Upper lobe of right lung (tissue), 1 donor: ENCODE measurements at places on chromosomes 7 and 10. TPM values are rescaled to one million over a fixed set of nuclear protein-coding genes. Genes with fewer than 3 reads are reported as not detected.

DNA sequence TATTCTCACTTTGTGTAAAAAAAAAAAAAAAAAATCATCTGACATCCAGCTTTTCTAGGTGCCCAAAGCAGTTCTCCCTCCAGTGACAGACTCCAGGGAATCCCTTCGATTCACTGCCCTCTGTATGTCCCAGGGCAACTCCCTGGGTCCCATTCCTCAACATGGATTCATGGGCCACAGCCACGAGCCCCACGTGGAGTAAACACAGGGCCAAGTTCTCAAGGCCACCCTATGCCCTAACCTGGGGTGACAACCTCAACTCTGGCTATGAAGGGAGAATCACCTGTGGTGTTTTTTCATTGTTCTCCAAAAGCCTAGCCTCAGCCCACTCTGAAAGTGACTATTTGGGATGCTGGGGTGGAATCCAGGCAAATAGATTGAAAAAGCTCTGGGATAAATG is 3.4 kb downstream of the BNIP3 start:
- no peaks in the 10 kb centered on the region for H3K36me3 ChIP-seq
- no peaks in the 10 kb centered on the region for H3K27me3 ChIP-seq
- DNase-seq = no peak
- H3K4me1 ChIP-seq = peaks cover 22% of the 10 kb centered on the region

- no peak for DNase-seq
- no peaks in the 10 kb centered on the region for H3K27me3 ChIP-seq
- no peaks in the 10 kb centered on the region for H3K36me3 ChIP-seq
- H3K4me3 ChIP-seq = no peak overlapping the region
Observed at GRCh38 chr7:21377545-21377944, 50.3 kb upstream of the SP4 start.

DNA sequence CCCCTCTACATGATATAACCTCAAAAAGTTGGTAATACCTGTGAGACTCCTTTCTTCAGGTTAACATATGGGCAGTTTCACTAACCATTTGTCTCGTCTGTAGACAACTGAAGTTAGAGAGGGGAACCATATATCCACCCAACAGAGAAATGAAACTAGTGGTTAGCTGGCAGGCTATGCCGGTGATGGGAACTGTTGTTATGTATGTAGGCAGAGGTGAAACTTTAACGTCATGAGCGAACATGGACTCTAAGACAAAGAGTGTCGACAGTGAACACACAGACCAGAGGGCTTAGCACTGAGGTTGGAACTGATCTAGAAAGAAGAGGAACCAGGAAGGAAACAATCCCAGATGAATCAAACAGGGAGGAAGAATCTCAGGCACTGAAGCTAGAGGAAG is 112.4 kb downstream of the ELMO1 start:
- no peak overlapping the region for H3K27ac ChIP-seq
- no peaks in the 10 kb centered on the region for H3K36me3 ChIP-seq
- no peak overlapping the region for H3K4me3 ChIP-seq

- H3K4me3 ChIP-seq = no peak overlapping the region
- no peak overlapping the region for H3K27ac ChIP-seq
- DNase-seq = no peak
- no peaks in the 10 kb centered on the region for H3K27me3 ChIP-seq
- H3K36me3 ChIP-seq = no peaks in the 10 kb centered on the region
- peaks cover 18% of the 10 kb centered on the region for H3K4me1 ChIP-seq
Observed at GRCh38 chr7:92699560-92699959, 109.4 kb upstream of the FAM133B start.

DNA sequence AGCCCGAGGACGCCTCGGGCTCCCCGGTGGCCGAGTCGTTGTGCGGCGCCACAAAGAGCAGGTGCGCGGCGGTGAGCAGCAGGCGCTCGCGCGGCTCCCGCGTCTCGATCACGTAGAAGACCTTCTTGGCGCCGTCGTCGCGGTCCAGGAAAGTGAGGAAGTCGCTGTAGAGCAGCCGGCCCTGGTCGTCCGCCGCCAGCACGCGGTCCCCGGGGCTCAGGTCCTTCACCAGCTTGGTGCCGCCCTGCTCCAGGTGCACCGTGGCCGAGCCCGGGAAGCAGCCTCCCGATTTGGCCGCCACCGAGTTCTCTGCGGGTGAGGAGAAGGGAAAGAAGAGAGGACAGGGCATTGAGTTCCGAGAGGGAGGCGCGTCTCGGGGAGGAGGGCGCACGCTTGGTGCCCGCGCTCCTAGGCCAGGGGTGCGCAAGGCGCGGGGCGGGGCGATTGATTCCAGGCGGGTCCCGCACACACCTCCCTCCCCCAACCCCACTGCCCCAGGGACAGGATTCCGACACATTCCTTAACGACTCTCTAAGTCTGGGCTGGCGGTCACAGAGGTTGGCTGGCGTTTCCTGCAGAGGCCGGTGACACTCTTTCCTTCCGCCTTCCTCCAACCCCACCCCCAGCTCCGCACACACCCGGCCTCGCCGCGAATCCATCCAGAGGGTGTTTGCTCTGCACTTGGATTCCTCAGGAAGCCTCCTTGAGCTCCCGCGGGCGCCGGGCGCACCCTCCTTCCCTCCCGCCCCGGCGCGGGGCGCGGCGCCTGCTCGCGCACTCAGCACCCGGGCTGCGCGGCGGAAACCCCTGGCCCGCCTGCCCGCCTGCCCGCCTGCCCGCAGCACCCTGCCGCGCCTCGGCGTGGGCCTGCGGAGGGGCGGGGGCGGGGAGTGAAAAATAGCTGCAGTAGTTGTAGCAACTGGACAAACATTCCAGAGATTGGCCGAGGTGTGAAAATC is 8.6 kb downstream of the SHH start:
- no peaks in the 10 kb centered on the region for H3K36me3 ChIP-seq
- H3K27me3 ChIP-seq = peaks cover 79% of the 10 kb centered on the region
- peak overlapping the region; percentile 79 for H3K27ac ChIP-seq
- peak; percentile 94 for DNase-seq
- peaks cover 33% of the 10 kb centered on the region for H3K4me1 ChIP-seq

Gene LRMDA
- total RNA-seq = 20.0 TPM
